Effector memory CD4-positive, alpha-beta T cell (primary cell): ENCODE measurements at places on chromosomes 3 and 15.

- H3K27ac ChIP-seq, result no peak overlapping the region
- no peak overlapping the region for H3K4me3 ChIP-seq
Measured at GRCh38 chr15:70327856-70328678, 230.3 kb upstream of the TLE3 start.

GRCh38 chr15:65033659-65034269, 4.3 kb upstream of the MTFMT start:
- H3K4me1 ChIP-seq, result no peaks in the 10 kb centered on the region
- H3K27me3 ChIP-seq, result no peaks in the 10 kb centered on the region
- no peaks in the 10 kb centered on the region for H3K36me3 ChIP-seq
- H3K4me3 ChIP-seq, result no peak overlapping the region
- H3K27ac ChIP-seq, result no peak overlapping the region

DNA sequence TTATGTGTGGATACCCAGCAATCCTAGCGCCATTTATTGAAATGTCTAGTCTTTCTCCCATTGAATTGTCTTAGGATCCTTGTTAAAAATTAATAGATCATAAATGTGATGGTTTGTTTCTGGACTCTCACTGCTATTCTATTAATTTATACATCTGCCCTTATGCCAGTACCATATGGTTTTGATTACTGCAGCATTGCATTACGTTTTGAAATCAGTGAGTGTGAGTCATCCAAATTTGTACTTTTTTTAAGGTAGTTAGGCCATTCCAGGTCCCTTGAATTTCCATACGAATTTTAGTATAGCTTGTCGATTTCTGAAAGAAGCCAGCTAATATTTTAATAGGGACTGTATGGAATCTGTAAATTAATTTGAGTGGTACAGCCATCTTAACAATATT, 648.6 kb upstream of the ZNF385D start:
- no peak for DNase-seq
- no peaks in the 10 kb centered on the region for H3K27me3 ChIP-seq
- no peak overlapping the region for H3K4me3 ChIP-seq
- H3K27ac ChIP-seq, result no peak overlapping the region
- no peaks in the 10 kb centered on the region for H3K36me3 ChIP-seq

DNA sequence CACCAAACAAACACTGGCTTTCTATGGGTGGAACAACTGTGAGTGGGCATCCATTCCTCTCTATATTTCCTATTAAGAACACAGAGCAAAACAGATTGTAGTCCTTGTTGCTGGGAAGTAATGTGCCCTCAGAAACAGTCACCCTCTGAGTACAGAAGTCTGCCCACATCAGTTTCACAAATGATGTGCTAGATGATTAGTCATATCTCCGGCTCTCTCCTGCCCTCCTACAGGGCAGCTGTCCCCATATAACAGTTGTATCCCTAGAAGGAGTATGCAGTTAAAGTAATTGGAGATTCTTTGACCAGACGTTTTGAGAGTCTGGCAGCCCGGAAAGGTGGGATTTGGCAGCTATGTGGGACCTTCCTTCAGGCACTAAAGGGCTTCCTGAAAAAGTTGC, 159.9 kb downstream of the APBA2 start:
- H3K4me3 ChIP-seq, result no peak overlapping the region
- DNase-seq, result no peak
- no peaks in the 10 kb centered on the region for H3K36me3 ChIP-seq
- no peaks in the 10 kb centered on the region for H3K27me3 ChIP-seq

- no peak overlapping the region for H3K4me3 ChIP-seq
- H3K4me1 ChIP-seq, result no peaks in the 10 kb centered on the region
- no peak overlapping the region for H3K27ac ChIP-seq
- peak; percentile 41 for DNase-seq
- H3K36me3 ChIP-seq, result no peaks in the 10 kb centered on the region
Measured at GRCh38 chr3:193605876-193606275, 12.9 kb downstream of the OPA1 start.

DNA sequence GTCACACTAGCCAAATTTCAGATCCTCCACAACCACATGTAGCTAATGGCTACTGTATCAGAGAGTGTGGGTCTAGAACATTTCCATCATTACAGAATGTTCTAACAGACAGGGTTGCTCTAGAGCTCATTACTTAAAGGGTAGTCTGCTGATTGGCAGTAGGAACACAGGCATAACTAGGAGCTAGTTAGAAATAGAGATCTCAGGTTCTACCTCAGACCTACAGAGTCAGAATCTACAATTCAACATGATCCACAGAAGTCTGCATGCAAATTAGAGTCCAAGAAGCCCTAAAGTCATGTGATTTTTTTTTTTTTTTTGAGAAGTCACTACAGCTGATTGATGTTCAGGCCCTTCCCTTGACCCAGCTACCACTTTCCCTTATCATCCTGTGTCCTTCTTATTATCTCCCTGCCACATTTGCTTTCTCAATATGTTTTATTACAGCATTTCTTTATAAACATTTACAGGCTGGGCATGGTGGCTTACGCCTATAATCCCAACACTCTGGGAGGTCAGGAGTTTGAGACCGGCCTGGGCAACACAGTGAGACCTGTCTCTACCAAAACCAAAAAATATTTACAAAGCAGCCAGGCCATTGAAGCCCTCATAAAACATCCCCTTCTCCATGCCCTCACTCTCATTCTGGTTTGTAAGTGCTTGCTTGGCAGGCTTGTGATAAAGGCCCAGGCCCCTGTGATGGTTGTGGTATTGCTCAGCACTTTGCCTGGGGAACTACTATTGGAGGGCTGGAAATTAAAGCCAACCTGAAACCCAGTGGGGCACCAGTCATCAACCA, 3.8 kb upstream of the ABHD5 start:
- no peak overlapping the region for H3K27ac ChIP-seq
- H3K4me1 ChIP-seq, result peaks cover 9% of the 10 kb centered on the region
- no peak overlapping the region for H3K4me3 ChIP-seq
- H3K27me3 ChIP-seq, result no peaks in the 10 kb centered on the region

DNA sequence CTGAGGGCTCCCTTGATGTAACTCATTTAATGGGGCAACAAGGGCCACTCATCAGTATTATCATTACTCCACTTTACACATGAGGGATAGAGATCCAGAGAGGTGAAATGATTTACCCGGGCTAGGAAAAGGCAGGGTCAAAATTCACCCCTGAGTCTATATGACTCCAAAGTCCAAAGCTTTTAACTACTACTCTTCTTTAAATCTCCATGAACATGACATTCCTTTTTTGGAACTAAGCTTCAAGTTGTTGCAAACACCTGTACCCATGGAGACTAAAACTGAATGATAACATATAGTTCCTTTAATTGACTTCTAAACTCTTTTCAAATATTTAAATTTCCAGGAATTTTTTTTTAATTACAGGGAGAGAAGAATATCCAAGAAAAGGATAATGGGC, 292.9 kb upstream of the GADL1 start:
- H3K27ac ChIP-seq, result no peak overlapping the region
- no peaks in the 10 kb centered on the region for H3K36me3 ChIP-seq
- no peaks in the 10 kb centered on the region for H3K27me3 ChIP-seq
- H3K4me1 ChIP-seq, result no peaks in the 10 kb centered on the region
- no peak for DNase-seq
- H3K4me3 ChIP-seq, result no peak overlapping the region
